Fibroblast of skin of left biceps (primary cell): ENCODE measurements at places on chromosomes 1 and 21.

GRCh38 chr21:26759731-26760130 is 85.5 kb downstream of the ADAMTS1 start:
- no peak for DNase-seq

DNA sequence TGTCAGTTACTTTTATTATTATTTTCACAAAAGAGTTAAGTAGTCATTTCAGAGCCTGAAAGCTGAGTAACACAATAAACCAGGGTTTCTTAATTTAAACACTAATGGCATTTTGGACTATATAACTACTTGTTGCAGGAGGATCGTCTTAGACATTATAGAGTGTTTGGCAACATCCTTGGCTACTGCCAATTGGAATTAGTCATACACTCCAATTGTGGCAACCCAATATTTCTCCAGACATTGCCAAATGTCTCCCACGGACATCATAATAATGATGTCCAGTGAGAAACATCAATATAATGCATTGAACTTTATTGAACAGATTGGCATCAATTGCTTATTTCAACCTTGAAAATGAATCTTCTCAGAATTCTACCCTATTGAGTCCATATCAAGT is 441.9 kb upstream of the ADGRL4 start:
- DNase-seq: no peak

DNA sequence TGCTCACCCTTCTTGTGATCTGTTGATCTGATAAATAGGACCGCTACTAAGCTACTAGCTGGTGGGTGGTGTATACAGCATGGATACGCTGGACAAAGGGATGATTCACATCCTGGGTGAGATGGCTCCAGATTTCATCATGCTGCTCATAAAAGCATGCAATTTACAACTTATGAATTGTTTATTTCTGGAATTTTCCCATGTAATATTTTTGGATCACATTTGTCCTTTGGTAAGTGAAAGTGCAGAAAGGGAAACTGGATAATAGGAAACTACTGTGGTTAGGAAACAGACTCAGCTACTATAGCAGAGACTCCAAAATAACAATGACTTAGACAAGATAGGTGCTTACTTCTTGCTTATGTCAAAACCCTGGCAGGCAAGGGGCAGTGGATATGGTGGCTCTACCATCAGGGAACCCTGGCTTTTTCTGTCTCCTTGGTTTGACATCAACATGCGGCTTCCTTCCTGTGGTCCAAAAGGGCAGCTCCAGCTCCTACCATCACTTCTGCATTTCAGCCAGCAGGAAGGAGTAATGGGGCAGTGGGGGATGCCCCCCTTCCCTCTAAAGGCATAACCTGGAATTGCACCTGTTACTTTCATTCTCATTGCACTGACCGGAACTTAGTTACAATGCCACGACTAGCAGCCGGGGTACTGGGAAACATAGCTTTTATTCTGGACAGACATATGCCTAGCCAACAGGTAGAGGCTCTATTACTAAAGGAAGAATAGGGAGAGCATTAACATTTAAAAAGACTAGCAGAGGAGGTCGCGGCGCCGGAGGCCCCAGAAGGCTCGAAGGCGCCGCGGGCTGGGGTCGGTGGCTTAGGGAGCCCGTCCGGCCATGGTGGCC is 13.8 kb upstream of the AK2 start:
- peak; percentile 43 for DNase-seq

GRCh38 chr1:218499011-218499691 is 154.0 kb downstream of the TGFB2 start:
- DNase-seq: peak; percentile 79

GRCh38 chr1:229563701-229564100 is 5.2 kb upstream of the ABCB10 start:
- no peak for DNase-seq

DNA sequence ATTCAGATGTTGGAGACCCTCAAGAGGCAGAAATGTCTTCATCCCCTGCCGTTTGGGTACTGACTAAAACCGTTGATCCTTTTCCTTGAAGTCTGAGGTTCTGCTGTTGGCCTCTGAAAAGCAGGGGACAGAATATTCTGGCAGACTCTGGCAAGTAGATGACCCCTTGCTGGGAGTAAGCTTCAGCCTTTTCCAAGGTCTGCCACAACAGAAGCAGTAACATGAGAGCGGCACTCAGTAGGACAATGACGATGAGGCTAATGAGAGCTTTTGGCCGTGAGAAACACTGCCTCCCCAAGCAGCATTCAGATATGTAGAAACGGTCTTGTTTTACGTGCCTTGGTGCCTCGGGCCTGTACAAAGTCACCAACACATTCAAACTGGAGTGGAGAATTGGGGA is 143.7 kb downstream of the ST6GALNAC5 start:
- no peak for DNase-seq

GRCh38 chr1:154751690-154752089 is 118.4 kb downstream of the KCNN3 start:
- no peak for DNase-seq

- no peak for DNase-seq
Observed at GRCh38 chr21:44557491-44558328, 885 bp downstream of the KRTAP10-3 start.

DNA sequence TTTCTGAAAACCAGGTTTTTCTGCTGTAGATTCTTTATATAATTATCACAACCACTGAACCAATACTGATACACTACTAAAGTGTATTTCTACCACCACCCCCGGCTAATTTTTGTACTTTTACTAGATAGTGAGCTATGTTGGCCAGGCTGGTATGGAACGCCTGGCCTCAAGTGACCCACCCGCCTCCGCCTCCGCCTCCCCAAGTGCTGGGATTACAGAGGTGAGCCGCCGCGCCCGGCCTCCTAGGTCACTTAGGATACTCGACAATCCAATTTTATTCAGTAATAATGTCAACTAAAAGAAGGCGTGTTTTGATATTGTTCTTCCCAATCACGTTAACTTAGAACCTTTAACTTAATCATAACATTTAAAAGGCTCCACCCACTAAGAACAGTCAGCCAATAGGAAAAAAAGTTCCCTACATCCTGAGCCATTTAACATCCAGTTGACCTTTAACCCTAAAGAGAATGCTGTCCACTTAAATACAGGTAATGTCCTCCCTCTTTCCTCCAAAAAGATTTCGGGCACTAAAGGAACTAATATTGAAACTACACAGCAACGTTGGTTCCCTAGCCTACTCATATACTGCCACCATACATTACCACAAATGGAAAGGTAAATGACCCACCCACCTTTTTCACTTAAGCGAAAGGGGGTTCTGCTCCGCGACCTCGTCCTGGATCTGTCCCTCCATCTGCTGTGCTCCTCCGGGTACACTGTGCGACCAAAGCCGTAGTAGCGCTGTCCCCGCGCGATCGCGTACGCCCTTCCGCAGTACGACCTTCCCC is 1.2 kb downstream of the RSRP1 start:
- DNase-seq: no peak

GRCh38 chr1:6287431-6287886 is 26.6 kb upstream of the GPR153 start:
- DNase-seq: no peak

DNA sequence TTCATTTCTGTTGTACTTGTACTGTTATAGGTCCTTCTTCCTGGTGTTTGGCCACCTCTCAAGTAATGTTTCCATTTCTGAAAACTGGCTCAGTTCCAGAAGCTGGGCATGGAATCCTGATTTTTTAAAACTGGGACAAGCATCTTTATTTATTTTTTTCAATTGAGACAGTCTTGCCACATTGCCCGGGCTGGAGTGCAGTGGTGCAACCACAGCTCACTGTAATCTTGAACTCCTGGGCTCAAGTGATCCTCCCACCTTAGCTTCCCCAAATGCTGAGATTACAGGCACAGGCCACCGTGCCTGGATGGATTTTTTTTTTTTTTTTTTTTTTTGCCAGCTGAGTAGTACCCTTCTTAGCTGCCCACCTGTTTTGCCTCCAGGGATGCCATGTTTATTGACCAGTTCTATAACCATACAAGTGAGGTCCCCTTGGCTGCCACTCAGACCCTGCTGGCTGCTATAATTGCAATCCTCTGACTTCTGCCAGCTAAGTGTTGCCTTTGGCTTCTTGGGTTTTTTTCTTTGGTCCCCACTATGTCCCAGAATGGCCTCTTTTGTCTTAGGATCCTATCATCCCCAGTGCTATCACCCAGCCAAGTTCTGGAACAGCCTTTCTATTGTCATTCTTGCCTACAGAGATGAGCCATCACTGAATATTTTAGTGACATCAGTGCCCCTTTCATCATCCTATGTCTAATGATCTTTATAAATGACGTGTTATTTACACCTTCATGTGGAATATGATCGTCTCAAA is 3.9 kb upstream of the DIP2A start:
- no peak for DNase-seq

GRCh38 chr1:207742850-207743555 is 8.9 kb upstream of the CD46 start:
- no peak for DNase-seq

DNA sequence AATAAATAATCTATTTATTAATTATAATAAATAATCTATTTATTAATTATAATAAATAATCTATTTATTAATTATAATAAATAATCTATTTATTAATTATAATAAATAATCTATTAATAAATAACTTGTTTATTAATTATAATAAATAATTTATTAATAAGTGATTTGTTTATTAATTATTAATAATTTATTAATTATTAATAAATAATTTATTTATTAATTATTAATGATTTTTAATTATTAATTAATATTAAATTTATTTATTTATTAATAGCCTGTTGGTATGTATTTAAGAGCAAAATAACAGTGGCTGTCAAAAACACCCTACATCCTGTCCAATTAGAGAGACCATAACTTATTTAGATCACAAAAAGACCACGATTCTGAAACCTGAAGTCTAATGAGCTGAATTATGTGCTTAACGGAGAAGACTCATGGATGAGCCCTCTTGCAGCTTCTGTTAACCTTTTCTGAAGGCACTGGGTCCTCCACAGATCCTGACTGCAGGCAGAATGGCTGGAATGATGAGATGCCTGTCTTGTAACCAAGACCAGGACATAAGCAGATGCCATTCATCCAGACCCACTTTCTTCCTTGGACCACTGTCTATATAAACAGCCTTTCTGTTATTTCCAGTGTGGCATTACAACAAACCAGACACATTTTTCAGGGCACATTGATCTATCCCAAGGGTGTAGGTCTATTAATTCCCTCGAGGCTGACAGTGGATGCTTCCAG is 134.2 kb downstream of the SETD4 start:
- no peak for DNase-seq

DNA sequence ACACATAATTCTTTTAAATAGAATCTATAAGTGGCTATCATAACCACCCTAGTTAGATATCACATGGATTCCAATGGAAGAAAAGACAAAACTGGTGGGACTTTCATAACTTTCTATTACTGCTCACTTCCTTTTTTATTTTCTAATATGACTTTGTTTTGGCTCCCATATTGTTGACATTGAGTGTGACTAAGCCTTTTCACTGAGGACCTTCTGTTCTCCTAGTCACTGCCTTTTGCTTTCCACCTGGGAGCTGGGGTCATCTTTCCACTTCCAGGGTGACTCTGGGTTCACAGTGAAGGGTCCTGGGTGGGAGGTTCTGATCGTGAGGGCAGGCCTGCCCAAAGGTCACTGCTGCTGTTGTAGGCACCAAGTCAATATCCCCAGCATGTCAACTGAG is 275.8 kb downstream of the TGFB2 start:
- DNase-seq: no peak

- DNase-seq: no peak
Observed at GRCh38 chr1:106181866-106182265, 874.6 kb upstream of the PRMT6 start.
